Airway epithelial cell (primary cell): ENCODE measurements at places on chromosomes 16 and 17. TPM values are rescaled to one million over a fixed set of nuclear protein-coding genes. Genes with fewer than 3 reads are reported as not detected.

The C16orf54 gene
- not detected in 2 replicates for total RNA-seq

The SKAP1 gene
- total RNA-seq: not detected in 2 replicates

The NPB gene
- total RNA-seq: 3.0 TPM in 1 of 2 replicates, not detected in the other

The ALDH3A1 gene
- 42.2 and 62.1 TPM in 2 replicates for total RNA-seq

The EXOC3L1 gene
- total RNA-seq: 0.99 TPM in 1 of 2 replicates, not detected in the other

The ARHGDIA gene
- 326 and 351 TPM in 2 replicates for total RNA-seq

The SLFN11 gene
- total RNA-seq: 3.6 and 8.8 TPM in 2 replicates

The KRTAP4-3 gene
- not detected in 2 replicates for total RNA-seq

The NATD1 gene
- total RNA-seq: 1.4 and 2.2 TPM in 2 replicates

The MARCHF10 gene
- total RNA-seq: not detected in 2 replicates

The FZD2 gene
- 3.3 and 4.6 TPM in 2 replicates for total RNA-seq

The KCNH6 gene
- not detected in 2 replicates for total RNA-seq

The KRTAP17-1 gene
- total RNA-seq: not detected in 2 replicates

The SLFN12L gene
- 0.88 TPM in 1 of 2 replicates, not detected in the other for total RNA-seq

The SCIMP gene
- total RNA-seq: not detected in 2 replicates

The TPSB2 gene
- not detected in 2 replicates for total RNA-seq

The SLC38A8 gene
- not detected in 2 replicates for total RNA-seq

The MYH3 gene
- total RNA-seq: 0.35 and 0.42 TPM in 2 replicates

The WDR81 gene
- 9.7 and 12.2 TPM in 2 replicates for total RNA-seq

The PLD6 gene
- 0.88 and 2.8 TPM in 2 replicates for total RNA-seq

The SOX9 gene
- 11.1 and 12.6 TPM in 2 replicates for total RNA-seq

The PHAF1 gene
- total RNA-seq: 12.4 and 14.7 TPM in 2 replicates

The SBK1 gene
- total RNA-seq: 0.09 and 0.35 TPM in 2 replicates

The SLC5A11 gene
- total RNA-seq: not detected in 2 replicates

The CSH2 gene
- total RNA-seq: not detected in 2 replicates

The CLEC19A gene
- total RNA-seq: not detected in 2 replicates

The PPP1R27 gene
- total RNA-seq: not detected in 2 replicates

The PNMT gene
- not detected in 2 replicates for total RNA-seq
